SW 1271 (cell line): ENCODE measurements at places on chromosomes 7 and 10.

DNA sequence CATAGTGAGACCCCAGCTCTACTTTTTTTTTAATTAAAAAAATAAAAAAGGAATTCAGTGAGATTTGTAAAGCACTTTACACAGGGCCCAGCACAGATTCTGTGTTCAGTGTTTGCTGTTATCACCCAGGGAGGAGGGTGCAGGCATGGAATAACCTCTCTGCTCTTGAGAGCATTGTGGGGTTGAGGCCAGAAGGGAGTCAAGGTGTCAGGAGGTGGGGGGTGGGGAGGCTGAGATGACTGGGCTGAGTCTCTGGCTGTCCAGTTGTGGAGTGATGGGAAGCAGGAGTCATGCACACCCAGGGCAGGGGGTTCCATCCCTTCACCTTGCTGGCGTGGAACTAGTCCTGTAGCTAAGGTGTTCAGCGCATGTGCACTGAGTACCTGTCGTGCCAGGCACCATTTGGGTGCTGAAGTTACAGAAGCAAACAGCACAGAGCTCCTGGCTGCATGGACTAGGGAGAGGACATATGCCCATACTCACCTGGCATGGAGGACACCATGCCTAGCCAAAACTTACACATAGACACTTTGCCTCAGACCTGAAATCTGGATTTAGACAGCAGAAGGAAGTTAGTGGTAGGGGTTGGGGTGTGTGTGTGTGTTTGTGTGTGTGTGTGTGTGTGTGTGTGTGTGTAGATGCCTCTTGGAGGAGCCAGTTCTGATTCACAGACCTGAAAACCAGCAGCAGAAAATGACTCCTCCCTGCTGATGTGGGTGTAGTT, 69.2 kb upstream of the LRRC4 start:
- DNase-seq, result no peak

DNA sequence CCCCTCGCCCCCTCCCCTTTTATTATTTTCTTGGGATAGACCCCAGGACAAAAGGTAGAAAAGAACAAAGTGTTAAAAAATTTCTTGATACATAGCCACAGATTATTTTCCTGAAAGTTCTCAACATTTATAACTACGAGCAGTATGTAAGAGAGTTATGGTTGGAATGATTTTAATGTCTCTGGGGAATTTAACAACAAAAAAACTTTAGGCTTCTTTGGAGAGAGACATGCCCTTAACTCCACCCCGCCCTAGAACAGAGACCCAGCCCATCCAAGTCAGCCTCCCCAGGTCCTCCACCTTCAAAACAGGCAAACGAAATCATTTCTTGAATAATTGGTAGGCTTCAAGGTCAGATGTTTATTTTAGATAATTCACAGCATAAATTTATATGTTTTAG, 97.1 kb downstream of the TCF7L2 start:
- no peak for DNase-seq

- no peak for DNase-seq
These were observed 36.2 kb upstream of the MNX1 start for GRCh38 chr7:157046681-157047080.

GRCh38 chr10:18185621-18186020, 45.4 kb downstream of the CACNB2 start:
- no peak for DNase-seq

DNA sequence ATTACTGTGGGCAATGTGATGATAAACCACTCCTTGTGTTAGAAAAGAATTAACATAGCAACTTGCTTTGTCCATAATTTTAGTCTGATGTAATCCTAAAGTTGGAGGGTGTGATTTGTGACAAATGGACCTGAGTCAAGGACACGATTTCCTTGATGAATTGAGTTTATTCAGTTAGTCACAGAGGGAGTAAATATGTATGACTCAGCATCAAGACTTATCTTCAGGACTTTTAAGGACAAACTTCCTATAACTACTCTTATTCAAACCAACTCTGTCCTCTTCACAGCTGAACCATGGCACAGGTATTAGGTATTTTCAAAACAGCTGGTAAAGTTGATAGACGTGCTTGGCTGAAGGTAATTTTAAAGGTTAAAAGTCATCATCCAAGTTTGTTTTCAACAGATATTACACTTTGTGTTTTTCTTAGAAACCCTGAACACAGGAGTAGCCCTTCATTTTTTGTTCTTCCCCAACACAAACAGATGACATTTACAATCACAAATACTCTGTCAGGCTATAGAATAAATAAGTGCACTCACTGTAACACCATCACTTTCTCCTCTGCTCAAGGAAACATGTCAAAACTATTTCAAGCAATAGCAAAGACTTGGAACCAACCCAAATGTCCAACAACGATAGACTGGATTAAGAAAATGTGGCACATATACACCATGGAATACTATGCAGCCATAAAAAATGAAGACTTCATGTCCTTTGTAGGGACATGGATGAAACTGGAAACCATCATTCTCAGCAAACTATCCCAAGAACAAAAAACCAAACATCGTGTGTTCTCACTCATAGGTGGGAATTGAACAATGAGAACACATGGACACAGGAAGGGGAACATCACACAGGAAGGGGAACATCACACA, 54.5 kb downstream of the COA1 start:
- peak; percentile 79 for DNase-seq

DNA sequence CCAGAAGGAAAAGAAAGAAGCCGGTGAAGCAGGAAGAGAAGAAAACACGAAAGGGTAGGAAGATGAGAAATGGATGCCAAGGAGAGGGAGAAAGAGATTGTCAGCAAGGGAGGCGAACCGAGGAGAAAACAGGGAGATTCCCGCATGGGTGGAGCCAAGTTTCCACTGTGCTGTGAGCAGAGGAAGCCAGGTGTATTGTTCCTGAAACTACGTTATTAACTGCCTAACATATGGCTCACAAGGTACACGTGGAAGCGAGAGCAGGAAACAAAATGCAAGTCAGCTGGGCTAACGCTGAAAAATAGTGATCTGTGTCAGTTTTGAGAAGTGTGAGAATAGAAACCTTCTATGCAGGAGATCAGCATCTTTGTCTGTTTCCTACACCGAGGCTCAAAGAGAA, 20.4 kb upstream of the HIPK2 start:
- no peak for DNase-seq
